ENCODE measurements at places on chromosomes 11 and 22.

GRCh38 chr22:39612811-39613548, 42.4 kb downstream of the CACNA1I start:
- DNase-seq = no peak

DNA sequence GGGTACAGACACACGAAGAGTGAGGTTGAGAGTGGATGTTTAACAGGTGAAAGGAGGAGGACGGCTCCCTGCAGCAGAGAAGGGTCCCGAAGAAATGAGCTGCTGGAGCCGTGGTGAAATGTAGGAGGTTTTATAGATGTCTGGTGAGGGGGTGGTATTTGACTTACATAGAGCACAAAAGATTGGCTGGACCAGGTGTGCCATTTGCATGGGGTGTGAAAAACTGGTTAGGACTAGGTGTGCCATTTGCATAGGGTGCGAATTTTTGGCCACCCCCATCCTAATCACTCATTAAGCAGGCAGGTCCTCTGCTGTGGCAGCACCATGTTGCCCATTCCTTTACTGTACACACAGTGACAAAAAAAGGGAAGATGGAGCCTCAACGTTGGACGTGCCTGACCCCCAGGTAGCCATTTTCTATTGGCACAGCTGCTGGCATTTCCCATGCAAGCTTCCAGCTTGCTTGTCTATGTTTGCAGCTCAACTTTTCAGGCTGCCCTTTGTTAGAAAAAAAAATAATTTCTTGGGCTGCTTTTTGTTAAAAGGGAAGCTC, 581.7 kb upstream of the B3GAT1 start:
- DNase-seq = no peak

- DNase-seq = no peak
Measured at GRCh38 chr22:45429424-45429823, 15.9 kb downstream of the RIBC2 start.

GRCh38 chr11:132408877-132409276, 1038.5 kb downstream of the NTM start:
- no peak for DNase-seq

DNA sequence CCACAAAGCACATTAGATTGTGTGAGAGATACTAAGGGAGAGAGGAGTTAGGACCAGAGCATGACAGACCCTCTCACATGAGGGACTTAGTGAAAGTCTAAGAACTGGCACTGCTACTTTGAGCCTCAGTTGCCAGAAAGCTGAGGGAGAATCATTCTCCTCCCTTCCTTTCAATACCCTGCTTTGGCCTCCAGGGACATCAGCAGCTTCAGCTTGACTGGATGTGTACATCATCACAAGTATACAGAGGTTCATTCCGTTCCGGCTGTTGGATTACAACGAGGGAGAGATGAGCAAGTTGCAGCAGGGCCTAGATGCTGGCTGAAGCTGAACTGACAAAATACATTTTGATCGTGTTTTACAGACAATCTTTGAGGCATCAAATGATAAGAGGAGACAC, 15.7 kb upstream of the ANO5 start:
- DNase-seq = no peak

- no peak for DNase-seq
Measured at GRCh38 chr11:86155200-86155844, 86.4 kb upstream of the PICALM start.

DNA sequence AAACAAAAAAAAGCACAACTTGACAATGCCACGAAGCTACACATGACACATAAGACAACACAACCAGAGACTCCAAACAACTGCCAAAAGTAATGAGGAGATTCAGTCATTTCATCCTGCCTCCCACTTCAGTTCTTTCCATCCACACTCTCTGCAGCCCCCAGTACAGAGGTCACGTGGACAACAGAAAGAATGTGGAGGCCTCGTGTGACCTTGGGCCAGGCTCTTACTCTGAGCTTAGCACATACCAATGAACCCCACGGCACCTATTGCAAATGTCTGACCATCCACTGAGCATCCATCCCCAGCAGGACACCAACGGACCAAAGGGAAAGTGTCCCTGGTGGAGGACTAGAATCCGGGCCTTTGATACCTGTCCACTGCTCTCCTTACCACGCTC, 12.5 kb downstream of the CBX7 start:
- no peak for DNase-seq

- DNase-seq = no peak
Measured at GRCh38 chr11:91243630-91244029, 981.0 kb upstream of the FAT3 start.

DNA sequence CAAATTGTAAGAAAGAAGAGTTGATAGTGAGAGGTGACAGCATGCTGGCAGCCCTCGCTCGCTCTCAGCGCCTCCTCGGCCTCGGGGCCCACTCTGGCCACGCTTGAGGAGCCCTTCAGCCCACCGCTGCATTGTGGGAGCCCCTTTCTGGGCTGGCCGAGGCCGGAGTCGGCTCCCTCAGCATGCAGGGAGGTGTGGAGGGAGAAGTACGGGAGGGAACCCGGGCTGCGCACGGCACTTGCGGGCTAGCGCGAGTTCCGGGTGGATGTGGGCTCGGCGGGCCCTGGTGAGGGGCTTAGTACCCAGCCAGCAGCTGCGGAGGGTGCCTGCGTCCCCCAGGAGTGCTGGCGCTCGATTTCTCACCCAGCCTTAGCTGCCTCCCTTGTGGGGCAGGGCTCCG, 539.7 kb upstream of the CCDC179 start:
- no peak for DNase-seq

GRCh38 chr11:34380696-34381095, 22.9 kb upstream of the ABTB2 start:
- DNase-seq = no peak

- no peak for DNase-seq
Measured at GRCh38 chr22:39361496-39361895, 11.7 kb downstream of the SYNGR1 start.

- DNase-seq = no peak
Measured at GRCh38 chr11:17564687-17565042, 17.6 kb downstream of the OTOG start.

DNA sequence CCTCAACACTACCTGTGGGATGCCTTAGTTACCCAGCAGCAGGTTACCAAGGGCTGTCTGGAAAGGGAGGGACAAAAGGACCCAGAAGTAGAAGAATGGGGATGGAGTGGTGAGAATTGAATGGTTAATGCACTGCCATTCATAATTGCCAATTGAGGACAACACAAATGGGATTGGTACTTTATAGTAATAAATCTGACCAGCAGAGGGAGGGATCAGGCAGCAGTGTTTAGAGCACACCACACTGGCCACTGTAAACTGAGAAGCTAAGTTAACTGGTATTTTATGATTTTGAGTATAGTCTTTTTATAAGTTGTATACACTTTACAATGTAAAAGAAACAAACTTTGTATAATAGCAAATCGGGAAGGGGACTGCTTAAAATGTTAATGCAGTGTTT, 10.7 kb downstream of the TBRG1 start:
- no peak for DNase-seq

- DNase-seq = no peak
Measured at GRCh38 chr11:122900587-122901202, 18.1 kb downstream of the JHY start.

DNA sequence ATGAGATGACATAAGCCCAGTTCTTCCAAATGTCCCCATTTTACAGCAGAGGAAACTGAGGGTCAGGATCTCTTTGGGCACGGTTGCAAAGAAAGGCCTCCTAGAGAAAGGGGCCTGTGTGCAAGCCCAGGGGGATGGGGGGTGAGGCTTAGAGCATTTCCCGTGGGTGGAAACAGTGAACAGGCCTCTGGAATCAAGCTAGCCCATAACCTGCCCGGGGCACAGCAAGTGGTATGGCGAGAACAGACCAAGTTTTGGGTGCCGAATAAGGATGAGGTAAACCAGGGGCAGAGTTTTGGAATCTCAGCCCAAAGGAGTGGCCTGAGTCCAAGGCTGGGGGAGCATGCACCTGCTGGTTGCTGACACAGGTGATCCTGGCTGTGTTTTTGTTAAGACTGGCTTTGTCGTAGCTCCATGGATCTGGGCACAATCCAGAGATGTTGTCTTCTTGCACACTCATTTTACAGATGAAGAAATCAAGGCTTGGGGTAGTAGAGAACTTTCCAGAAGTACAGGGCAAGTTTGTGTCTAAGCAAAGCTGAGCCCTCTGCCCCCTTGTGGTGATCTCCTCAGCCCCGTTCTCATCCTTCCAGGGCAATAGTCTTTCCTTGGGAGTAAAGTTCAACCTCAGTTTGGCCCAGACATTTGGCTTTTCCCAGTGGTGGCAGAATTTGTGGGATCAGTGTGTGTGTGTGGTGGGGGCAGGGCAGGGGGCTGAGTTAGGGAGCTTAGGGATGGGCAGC, 53.5 kb upstream of the MYEOV start:
- DNase-seq = no peak

DNA sequence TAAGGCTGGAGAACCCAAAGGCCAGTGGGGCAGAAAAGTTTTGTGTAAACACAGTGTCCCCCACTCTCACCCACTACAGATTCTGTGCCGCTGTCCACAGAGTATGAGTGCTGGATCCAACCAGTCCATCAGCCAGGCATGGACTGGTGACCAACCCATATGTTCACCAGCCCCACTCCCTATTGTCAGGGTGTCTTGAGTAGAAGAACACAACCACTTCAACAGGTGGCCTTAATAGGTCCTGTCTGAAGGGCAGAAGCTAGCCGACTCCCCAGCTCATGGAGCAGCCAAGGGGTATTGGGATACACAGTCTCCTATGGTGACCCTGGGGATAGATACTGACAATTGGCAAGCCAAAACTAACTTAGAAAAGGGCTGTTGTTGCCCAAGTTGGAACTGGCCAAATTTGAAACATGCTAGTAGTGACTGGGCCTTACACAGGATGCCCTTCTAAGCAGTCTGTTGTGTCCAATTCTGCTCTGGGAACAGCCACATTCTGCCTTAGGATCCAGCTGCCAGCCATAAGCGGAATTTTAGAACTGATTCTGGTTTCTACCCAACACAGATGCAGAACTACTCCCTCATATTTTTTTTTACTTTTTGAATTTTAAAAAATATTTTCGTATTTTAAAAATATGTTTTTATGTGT, 19.8 kb upstream of the PGM2L1 start:
- DNase-seq = no peak

DNA sequence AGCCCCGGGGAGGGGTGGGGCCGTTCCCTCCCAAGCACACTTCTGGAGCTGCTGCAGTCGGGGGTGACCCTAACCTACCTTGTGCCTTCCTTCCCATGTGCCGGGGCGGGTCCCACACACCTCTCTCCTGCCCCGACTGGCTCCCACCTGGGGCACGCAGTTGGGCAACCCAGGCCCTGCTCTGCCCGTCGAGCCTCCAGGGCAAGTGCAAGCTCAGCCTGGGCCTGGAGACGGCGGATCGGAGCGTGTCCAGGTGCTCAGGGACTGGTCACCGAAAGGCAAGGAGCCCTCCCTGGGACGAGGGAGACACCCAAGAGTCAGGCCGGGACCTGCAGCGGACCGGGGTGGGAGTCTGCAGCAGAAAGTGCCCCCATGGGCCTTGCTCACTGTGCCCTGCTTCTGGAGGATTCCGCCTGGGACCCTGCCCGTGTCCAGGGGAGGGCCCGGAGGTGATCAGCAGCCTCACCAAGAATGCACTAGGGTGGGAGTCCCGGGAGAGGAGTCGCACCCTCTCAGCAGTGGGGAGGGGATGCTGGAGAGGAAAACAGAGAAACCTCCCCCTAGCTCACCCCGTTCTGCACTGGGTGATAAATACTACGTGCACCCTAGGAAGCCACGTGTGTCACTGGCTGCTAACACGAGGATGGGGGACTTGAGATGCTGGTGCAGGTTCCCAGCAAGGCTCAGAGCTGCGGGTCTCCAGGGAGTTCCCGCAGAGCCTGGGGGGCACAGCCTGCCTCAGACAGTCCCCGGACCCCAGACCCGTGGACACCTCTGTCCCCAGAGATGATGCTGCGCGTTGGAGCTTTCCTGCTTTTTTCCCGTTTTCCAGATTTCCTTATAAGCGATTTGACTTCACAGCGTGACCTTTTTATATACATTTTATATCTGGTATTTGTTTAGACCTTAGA, 5.2 kb upstream of the GATD1 start:
- DNase-seq = no peak

DNA sequence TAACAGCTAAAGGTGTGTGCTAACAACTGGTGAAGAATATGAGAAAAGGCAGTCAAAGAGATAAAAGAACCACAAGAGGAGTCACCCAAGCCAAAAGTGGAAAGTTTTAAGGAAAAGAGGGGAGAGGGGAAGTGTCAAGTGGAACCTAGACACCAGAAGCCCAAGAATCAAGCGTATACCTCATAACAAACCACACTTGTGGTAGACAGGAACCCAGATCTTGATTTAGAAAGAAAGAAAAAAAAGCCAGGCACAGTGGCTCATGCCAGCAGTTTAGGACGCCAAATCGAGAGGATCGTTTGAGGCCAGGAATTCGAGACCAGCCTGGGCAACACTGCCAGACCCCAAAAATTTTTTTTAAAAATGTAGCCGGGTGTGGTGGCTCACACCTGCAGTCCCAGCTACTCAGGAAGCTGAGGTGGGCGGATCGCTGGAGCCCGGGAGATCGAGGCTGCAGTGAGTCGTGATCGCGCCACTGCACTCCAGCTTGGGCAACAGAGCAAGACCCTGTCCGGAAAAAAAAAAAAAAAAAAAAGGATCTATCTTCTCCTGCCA, 877 bp downstream of the SLC25A17 start:
- no peak for DNase-seq

DNA sequence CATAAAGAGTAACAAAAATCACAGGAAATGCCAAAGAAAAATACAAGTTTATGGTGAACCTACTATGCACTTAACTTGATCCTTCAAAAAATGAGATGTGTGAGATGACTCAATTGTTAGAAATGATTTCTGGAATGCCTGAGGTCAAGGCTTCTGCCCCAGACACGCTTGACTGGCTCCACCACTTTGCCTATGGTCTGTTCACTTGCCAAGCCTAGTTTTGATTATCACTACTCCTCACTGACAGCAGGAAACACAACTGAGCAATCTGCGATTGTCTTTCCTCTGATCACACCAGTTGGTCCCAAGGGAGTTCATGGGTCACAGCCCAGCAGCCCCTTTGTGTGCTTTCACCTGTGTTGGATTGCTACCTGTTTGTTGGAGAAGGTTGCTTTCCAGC, 20.6 kb upstream of the PRDM10 start:
- no peak for DNase-seq

- DNase-seq = no peak
Measured at GRCh38 chr22:25853501-25854284, 111.7 kb downstream of the MYO18B start.

DNA sequence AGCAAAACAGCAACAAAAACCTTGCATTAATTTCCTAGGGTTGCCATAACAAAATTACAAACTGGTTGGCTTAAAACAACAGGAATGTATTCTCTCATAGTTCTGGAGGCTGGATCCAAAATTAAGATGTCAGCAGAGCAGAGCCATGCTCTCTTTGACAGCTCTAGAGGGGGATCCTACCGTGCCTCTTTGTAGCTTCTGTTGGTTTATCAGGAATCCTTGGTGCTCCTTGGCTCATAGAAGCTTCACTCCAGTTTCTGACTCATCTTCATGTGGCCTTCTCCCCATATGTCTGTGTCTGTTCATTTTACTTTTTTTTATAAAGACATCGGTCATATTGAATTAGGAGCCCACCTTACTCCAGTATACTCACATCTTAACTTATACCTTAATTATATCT, 90.5 kb upstream of the POU2AF2 start:
- no peak for DNase-seq
